SK-N-SH treated with all-trans-retinoic acid at 6 μM for 48 hours (cell line): ENCODE measurements at places on chromosomes 2 and 18.
A peak's percentile ranks its signal among the peaks of the same experiment; 100 is the strongest.

DNA sequence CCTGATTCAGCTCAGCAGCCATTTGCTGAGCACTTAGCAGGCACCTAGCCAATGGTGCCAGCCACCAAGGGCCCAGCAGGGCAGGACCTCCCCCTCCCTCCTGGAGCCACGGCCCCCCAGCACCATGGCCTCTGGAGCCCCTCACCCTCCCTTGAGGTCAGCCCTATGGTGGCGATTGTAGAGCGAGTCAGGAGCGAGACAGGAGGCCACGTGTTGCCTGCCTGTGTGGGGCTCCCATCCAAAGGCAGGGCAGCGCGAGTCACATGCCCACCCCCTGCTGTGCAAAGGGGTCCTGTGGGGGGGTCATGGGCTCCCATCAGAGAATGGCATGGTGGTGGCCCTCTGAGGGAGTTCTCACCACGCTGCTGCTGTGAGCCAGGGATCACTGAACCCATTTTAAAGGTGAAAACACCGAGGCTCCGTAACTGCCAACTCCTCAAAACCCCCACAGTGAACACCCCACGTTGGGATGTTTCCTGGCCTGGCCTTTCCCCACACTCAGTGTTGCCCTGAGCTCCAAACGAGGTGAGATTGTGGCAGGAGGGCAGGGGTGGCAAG, 35.6 kb downstream of the RAMP1 start:
- ATAC-seq: no peak

DNA sequence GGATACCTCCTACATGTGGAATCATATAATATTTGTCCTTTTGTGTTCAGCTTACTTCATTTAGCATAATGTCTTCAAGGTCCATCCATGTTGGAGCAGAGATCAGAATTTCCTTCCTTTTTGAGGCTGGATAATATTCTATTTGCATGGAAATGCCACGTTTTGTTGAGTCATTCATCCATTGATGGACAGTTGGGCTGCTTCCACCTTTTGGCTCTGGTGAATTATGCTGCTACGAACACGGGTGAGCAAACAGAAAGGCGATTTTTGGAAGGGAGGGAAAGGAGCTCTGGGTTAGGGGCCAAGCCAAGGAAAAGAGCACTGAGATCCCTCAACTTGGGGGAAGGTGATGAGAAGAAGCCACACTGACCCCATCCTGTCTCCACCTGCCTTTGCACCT, 260.5 kb downstream of the TNS1 start:
- no peak for ATAC-seq

- no peak for ATAC-seq
Measured at GRCh38 chr2:38156436-38156835, 80.5 kb upstream of the CYP1B1 start.

DNA sequence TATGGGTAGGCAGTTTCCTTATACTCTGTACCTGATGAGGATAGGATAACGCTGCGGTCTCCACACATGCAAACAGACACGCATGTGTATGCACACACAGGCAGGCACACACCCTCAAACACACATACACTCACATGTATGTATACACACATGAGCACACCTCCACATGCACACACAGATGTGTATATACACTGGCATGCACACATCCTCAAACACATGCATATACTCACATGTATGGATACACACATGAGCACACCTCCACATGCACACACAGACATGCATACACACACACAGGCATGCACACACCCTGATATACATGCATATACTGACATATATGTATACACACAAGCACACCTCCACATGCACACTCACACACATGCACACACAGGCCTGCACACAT, 267.8 kb upstream of the HDAC4 start:
- no peak for ATAC-seq

DNA sequence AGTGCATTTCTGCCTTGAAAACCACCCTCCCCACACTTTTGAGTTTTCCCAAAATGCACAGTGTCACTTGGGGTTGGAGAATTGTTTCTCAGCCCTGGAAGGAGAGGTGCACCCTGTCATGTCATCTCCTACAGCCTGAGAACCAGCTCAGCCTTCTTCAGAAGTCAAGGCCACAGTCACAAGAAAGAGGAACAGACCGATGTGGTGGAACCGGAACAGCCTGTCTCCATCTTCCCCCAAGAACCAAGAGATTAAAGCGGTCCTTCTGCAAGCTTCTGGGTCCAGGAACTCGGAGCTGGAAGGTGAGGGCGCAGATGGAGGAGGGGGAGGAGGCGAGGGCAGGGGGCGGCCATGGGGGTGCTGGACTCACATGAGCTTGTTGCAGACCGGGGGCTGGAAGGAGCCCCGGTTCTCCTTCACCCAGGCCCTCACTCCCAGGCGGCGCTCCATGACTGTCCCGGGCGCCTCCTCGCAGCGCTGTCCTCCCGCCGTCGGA, 248 bp downstream of the HAAO start:
- no peak for ATAC-seq

DNA sequence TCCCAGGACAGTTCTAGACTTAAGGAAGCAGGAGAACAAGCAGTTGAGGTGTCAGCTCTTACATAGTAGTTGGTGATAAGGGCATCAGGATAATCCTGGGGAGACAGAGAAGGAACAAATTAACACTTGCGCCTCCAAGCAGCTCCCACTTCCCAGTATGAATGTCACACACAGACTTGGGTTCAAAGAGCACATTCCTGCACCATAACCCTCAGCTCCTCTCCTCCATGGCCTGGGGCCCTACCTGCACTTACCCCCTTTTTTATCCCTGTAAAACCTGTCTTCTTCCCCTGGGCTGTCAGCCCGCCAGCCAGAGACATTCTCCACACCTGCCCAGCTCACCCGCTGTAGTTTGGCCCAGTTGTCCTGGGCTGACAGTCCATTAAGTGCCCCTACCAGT, 3.9 kb upstream of the UCN start:
- ATAC-seq: no peak

DNA sequence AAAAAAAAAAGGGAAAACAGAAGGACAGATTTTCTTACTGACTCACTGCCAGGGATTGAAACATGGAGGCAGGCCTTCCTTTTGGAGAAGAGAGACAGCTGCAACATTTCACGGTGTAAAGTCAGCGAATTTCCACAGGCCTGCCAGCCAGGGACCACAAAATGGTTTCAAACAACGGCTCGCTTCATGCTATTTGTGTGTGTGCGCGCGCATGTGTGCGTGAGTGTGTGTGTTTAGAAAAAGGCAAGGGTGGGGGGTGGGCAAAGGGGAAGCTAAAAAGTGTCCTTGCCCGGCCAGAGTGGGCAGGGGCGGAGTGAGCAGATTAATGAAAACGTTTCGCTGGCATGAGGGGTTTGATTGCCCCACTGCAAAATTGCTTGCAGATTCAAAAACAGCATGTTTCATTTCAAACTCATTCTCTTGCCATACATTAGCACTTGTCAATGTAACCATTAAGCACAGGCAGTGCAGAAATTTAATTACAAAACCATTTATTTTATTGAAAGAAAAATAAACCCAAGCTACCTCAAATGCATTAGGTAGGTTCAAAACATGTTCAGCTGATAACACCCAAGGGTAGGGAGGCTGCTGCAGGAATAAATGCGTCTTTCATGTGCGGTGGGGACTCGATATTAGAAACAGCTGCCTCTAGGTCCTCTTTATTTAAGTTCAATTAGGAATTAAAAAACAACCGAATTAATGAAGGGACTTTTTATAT, 182.1 kb upstream of the SIX2 start:
- no peak; the same call in 2 of the 3 replicates for ATAC-seq

GRCh38 chr18:6741232-6741663, 11.7 kb downstream of the ARHGAP28 start:
- peak; percentile 97 for ATAC-seq

DNA sequence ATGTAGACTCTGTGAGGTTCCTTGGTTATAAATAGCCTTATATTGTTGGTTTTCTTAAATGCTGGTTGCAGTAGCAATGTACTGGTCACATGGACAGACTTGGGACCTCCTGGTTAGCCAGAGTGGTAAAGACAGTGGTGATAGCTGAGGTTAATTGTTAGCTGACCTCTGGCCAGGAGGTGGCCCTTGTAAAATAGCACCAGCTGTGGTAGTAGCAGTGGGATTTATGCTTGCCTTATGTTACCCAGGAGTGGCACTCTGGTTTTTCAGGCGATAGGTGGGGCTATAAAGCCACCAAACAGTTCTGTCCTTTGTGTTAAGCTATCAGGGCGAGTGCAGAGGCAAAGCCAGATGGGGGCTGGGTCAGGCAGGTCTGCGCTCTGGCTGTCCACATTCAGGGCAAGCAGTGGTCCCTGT, 94.8 kb upstream of the SRD5A2 start:
- no peak; the same call in 2 of the 3 replicates for ATAC-seq

GRCh38 chr2:39755466-39755865, 23.6 kb downstream of the THUMPD2 start:
- no peak for ATAC-seq

GRCh38 chr2:95514718-95515117, 30.2 kb upstream of the TRIM43B start:
- no peak for ATAC-seq

DNA sequence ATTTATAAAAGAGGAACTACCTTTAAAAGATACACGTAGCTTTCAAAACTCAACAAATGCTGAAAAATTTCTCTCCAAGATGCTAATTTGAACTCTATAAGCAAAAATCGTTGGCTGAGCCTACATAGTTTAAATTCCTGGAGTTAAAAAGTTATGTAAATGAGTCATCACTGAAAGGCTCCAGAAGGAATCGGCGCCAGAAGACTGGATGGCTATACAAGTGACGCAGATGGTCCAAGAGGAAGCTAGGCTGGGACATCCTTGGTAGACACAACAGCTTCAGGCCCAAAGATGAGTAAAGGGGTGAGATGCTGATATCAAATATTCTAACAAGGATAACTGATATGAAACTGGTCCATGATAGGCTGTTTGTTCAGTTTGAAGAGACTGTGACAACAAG, 22.8 kb upstream of the DNAH6 start:
- peak; percentile 91 for ATAC-seq

DNA sequence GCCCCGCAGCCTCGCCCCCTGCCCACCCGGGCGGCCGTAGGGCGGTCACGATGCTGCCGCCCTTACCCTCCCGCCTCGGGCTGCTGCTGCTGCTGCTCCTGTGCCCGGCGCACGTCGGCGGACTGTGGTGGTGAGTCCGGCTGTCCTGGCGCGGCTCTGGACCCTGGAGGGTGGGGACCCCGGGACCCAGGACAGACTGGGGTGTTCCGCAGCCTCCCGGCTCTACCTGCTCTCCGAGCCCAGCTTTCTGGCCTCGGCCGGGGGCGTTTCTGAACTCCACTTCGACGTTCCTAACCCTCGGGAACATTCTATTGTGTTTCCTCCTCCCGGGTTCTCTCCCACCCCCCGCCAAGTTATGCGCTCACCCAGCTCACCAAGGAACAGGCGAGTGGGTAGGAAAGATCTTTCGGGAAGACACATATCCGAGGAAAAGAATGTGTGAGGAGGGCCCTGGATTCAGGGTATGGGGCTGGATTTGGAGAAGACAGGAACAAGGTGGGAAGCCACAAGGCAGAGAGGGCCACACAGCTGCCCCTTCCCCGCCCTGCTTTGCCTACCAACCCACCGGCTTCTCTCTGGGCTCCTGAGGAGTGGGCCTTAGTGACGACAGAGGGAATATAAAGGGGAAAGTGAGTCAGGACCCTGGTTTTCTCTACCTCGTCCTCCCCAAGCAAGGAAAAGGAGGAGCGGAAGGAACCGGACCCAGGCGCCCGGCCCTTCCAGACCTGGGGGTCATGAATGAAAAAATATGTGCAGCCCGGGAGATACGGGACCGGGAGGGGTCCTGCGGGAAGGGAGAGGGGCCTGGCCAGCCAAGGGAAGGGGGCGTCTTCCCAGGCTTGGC, 605 bp downstream of the WNT6 start:
- ATAC-seq: peak; percentile 3; the same call in 1 of the 3 replicates

- ATAC-seq: no peak
Measured at GRCh38 chr2:40041422-40042382, 262.6 kb upstream of the THUMPD2 start.

GRCh38 chr2:240362826-240363745, 72.4 kb upstream of the GPC1 start:
- ATAC-seq: no peak

DNA sequence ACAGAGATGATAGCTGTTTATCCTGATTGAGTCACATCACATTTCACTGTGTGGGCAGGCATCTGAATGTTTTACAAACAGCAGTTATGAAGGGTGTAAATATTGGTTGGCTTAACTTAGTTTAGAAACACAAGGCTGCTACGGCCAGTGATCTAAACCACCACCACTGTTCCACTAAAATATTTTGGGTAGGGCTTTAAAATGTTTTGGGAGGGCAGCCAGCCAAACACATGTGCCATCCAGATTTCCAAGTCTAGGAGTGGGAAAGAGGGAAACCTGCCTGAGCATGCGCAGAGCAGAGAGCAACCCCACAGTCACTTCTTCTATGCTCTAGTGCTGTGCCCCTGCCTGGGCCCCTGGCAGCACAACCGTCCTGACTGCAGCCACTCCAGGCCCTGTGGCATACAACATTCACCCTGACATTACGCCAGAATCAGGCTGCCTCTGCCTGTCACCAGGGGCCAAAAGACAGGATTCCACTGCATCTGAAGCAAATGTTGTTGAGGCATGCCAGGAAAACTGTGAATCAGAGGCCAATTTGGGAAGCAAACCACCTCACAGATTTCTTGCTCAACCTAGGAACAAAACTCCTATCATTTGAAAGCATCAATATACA, 74.8 kb upstream of the COL5A2 start:
- ATAC-seq: peak; percentile 80

GRCh38 chr2:106076941-106077340, 117.2 kb downstream of the UXS1 start:
- ATAC-seq: no peak
